Aorta (tissue), 5 donors: ENCODE measurements at places on chromosomes 4 and X. TPM values are rescaled to one million over a fixed set of nuclear protein-coding genes. Genes with fewer than 3 reads are reported as not detected.

GATA1 gene
- 0.57 TPM for total RNA-seq

ZCCHC12 gene
- total RNA-seq, result not detected

SUPT20HL1 gene
- total RNA-seq, result not detected

EXOC1L gene
- total RNA-seq, result not detected

DNA sequence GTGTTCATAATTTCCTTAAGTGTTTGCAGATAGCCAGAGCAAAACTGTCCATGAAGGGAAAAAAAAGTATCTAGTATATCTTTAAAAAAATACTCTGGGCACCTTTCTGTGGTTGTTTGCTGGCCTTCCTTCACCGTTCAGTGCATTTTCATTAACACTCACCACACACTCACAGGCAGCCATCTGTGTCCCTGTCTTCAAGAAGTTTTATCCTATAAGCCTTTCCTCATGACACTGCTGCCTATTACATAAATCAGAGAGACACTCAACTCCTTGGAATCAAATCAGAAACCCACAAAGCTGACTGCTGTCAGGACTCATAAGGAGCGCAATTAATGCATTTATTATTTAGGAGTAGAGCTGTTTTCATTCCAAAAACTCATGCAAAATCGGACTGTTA lies 1720.2 kb downstream of the PCDH7 start:
- no peak for DNase-seq

DNA sequence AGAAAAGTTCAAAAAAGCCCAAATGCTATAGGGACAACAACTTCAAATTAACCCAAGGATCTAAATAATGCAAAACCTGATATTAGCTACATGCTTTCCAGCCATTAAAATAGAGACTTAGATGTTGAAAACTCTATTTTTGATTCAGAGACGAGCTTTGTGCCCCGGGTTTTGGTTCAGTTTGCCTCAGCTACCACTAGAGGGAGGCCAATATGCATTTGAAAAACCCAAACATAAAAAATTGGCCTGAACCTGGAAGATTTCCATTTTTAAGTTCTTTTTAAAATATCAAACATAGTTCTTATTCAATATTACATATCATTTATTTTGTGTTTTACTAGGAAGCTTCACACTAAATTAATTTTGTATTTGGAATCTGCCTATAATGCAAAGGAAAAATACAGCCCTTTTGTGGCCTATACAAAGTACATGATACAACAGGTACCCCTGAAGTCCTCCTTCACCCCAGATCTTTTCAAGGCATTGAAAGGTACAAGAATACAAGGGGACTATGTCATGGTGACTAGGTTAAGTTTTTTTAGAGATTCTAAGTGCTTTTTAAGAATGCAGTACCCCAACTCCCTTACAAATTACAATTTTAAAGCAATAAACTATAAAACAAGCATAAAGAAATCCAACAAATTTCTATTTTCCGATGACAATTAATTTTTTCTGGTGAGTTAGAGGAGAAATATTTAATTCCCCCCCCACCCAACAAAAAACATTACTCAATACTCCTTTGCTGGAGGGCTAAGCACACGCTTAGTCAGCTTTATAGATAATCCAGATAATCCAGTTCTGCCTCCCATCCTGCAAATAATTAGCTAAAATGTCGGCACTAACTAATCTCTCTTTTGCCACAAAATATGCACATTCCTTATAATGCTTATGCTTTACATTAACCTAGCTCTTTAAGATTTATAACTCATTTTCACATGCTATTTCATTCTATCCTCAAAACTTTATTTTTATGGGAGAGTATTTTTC lies 97.7 kb upstream of the PTPN13 start:
- no peak for DNase-seq

- no peak for DNase-seq
These were observed 1798.9 kb downstream of the PCDH7 start for GRCh38 chr4:32519060-32519459.

GRCh38 chrX:108186811-108187210 lies 95.2 kb downstream of the ATG4A start:
- DNase-seq, result no peak

DNA sequence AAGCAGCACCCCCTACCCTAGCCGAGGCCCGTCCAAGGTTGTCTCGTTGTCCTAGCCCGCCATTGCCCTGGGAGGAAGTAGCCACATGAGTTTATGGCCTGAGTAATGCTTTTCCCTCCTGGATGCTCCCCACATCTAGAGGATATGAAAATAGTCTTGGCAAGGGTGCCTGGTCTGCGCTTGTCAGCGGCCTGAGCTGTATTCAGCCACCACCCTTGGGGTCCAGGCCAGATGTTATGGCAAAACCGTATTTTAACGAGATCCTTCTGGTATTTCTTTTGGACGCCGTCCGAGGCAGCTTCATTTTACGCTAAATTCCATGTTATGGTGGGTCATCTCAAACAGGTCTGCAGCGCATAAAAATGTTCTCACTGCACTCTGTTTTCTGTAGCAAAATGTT lies 89.3 kb downstream of the GPR143 start:
- no peak for DNase-seq

GRCh38 chr4:113901994-113902787 lies 77.3 kb downstream of the ARSJ start:
- DNase-seq, result no peak

DNA sequence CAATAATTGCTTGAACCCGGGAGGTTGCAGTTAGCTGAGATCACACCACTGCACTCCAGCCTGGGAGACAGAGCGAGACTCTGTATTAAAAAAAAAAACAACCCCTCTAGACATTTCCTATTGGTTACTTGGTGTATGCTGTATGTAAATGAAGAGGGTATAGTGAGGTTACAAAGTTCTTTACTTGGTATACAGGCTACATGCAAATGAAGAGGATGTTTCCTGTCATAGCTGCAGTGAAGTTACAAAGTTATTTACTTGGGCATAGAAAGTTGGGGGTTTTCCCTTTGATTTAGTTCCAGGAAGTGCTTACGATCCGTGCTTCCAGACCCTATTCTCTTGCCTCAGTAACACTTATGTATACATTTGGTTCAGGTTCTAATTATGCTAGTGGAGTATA lies 38.4 kb upstream of the CLNK start:
- no peak for DNase-seq

DNA sequence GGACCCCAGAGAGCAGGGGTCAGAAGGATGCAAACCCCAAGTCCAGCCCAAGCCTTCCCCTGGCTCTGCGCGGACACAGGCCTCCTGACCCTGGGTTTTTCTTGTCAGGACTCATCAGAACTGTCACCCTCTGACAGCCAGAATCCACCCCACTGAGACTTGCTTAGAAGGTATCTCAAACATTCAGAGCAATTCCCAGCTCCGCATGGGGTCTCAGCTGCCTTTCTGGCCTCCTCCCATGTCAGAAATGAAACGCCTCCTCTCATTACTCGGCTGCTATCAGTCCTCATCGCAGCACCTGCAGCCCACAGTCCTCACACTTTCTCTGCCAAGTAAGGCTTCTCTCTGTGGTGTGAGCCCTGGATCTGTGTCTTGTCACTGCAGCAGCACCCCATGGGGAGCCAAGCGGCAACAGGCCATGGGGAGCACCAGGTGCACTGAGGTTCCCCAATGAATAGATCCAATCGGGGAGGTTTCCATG lies 97.8 kb downstream of the WFS1 start:
- no peak for DNase-seq

DNA sequence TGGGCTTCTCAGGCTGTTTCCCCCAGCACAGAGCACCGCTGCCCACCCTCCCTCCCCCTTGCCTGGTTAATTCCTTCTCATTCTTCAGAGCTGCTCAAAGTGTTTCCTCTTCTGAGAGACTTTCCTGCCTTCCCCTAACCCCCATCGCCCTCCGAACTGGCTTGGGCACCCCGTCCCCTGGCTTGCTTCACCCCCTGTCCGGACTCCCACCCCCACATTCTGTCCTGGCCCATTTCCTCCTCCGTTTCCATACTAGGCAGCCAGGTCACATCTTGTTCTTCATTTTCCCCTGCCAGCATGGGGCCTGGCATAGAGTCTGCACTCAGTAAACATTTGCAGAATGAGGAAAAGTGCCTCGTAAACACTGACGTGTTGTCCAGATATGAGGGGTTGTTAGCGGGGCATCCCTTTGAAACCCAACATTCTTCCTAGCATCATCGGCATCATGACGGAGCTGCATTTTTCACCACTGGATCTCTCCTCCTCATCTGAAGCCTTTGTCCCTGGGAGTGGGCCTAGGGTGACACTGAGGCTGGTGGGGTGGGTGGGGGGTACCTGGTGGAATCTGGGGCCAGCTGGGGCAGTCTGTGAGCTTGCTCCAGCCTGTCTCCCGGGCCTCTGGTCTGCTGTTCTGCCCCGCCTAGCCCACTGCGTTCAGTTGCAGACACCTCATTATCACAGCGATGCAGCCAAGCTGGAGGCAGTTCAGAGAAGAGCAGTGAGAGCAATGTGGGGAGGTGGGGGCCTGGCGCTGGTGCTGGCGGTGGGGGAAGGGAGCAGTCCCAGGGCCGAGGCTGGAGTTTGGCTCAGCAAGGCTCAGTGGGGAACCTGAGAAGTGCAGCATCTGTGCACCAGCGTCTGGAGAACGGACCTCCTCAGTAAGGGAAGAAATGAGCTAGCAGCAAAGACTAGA lies 149.4 kb upstream of the PJA1 start:
- DNase-seq, result no peak

- DNase-seq, result no peak
These were observed 30.0 kb downstream of the PKD2 start for GRCh38 chr4:88037447-88037846.

DNA sequence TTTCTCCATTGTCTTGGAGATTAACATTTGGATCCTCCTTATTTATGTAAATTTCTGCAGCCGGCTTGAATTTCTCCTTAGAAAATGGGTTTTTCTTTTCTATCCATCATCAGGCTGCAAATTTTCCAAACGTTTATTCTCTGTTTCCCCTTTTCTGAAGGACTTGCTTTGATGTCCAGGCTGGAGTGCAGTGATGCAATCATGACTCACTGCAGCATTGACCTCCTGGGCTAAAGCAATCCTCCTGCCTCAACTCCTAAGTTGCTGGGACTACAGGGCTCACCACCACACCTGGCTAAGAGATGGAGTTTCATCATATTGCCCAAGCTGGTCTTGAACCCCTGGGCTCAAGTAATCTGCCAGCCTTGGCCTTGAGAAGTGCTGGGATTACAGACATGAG lies 144.0 kb upstream of the ZXDB start:
- DNase-seq, result no peak

- DNase-seq, result no peak
These were observed 35.7 kb downstream of the CASK start for GRCh38 chrX:41887691-41888090.

DNA sequence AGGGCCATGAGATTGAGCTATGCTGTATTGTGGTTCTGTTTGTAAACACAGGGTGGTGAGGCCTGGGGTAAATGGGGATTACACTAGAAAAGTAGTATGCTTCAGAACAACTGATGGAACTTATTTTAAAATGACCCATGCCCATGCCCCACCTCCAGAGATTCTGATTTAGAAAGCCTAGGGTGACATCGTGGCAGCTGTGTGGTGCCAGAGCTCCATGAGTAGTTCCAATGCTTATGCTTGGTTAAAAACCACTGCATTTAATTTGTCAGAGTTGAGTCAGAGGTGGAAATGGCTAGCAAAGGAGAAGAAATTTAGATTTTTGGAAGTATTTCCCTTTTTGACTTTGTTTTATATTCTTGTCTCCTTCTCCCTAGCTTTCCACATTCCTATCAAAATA lies 63.4 kb upstream of the PDE5A start:
- DNase-seq, result no peak

GRCh38 chrX:14698790-14699189 lies 169.5 kb downstream of the GLRA2 start:
- no peak for DNase-seq

- peak; percentile 86 for DNase-seq
These were observed 213.4 kb upstream of the S100G start for GRCh38 chrX:16436348-16437188.

DNA sequence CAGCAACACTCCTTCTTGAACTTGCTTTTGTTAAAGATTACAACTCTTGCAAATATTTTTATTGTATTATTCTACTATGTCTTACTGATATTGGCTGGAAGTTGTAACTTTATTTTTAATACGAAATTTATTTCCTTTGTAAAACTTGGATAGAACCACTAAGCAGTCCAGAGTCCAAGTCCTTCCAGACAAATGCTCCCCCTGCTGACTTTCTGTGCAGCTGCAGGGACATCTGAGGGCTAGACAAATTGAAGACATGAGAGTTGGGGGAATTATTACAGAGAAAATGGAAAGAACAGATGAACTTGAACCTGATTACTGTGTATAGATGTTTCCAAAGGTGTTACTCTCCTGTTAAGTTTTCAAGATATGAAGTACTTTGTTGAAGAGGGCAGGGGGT lies 238.8 kb downstream of the GRIA3 start:
- no peak for DNase-seq

DNA sequence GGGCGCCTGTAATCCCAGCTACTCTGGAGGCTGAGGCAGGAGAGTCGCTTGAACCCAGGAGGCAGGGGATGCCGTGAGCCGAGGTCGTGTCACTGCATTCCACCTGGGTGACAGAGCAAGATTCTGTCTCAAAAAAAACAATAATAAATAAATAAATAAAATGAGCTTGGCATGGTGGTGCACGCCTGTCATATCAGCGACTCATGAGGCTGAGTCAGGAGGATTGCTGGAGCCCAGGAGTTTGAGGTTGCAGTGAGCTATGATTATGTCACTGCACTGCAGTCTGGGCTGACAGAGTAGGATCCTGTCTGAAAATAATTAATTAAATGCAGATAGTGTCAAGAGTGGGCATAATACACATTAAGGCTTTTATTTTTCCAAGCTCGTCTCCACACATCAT lies 77.5 kb downstream of the DHRSX start:
- DNase-seq, result no peak

DNA sequence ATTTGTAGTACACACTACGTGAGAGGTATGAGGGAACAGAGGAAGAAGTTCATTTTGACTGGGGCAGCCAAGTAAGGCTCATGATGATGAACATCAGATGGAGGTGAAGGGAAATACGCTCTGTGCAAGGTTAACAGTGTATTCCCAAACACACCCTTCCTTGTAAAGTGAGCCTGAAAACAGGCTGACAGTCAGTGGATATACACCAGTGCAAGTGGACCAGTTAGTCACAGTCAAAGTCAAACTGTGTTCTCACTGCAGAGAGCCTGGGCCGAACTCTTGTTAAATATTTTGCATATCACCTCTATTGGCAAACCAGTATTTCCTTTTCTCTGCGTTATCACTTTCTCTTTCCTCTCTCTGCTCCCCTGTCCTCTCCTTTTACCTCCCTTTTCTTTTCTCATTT lies 23.4 kb upstream of the RHOH start:
- DNase-seq, result no peak

- DNase-seq, result no peak
These were observed 73.6 kb downstream of the GABRB1 start for GRCh38 chr4:47104986-47105385.

GRCh38 chr4:145098675-145099037 lies 545 bp downstream of the ABCE1 start:
- DNase-seq, result no peak

GRCh38 chrX:77527233-77528001 lies 80.2 kb downstream of the FGF16 start:
- peak; percentile 50 for DNase-seq
